ENCODE measurements at places on chromosomes 1 and 21. TPM values are rescaled to one million over a fixed set of nuclear protein-coding genes. Genes with fewer than 3 reads are reported as not detected.

DNA sequence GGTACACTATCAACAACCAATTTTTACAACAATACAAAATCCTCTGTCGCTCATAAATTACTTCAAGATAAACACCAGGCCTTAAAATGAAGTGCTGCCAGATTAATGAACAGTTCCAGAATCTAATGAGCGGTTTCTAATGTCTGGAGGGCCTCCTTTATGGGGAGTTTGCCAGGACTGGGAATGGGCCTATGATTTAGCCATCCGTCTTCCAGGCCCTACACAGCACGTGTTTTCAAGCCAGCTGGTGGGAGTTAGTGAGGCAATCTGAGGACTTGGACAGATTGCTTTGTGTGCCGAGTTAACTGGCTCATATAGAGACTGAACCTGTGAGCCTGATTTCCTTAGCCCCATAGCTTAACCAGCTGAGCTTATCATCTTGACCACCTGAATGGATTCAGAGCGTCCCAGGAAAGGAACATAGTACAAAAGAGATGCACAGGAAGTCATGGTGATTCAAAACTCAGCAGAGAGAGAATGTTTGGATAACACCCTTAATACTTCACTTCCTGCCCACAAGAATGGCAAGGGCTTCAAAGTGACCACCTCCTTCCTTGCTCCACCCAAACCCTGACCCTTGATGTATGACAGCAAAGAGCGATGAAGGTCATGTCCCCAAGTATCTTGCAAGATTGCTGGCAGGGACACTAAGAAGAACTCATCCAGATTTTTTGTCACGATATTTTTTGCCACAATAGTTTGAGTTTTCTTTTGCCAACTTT is 143.5 kb downstream of the SLC30A10 start:
- no peak for DNase-seq

DNA sequence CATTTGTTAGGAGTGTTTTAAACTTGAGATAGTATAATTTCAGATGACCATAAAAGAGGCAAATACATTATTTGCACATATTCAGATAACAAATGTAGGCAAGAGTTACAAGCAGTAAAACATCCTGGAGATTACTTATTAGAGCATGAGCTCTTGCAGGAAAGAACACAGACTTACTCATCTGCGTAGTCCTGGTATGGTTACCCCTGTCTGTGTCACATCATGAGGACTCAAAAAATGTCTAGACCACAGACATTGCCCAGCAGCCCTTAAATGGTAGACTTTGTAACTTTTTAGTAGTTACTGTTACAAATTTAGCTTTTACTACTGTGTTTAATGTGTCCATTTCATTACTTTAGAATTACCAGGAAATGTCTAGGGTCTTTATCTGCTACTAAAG is 12.8 kb downstream of the CACHD1 start:
- DNase-seq = no peak

- peak; percentile 35 for DNase-seq
Measured at GRCh38 chr21:31343680-31344480, at the start of gene TIAM1. Gene TIAM1 (minus strand): TSS chr21:31344261. CDS start chr21:31266972, 77,289 bp downstream.

DNA sequence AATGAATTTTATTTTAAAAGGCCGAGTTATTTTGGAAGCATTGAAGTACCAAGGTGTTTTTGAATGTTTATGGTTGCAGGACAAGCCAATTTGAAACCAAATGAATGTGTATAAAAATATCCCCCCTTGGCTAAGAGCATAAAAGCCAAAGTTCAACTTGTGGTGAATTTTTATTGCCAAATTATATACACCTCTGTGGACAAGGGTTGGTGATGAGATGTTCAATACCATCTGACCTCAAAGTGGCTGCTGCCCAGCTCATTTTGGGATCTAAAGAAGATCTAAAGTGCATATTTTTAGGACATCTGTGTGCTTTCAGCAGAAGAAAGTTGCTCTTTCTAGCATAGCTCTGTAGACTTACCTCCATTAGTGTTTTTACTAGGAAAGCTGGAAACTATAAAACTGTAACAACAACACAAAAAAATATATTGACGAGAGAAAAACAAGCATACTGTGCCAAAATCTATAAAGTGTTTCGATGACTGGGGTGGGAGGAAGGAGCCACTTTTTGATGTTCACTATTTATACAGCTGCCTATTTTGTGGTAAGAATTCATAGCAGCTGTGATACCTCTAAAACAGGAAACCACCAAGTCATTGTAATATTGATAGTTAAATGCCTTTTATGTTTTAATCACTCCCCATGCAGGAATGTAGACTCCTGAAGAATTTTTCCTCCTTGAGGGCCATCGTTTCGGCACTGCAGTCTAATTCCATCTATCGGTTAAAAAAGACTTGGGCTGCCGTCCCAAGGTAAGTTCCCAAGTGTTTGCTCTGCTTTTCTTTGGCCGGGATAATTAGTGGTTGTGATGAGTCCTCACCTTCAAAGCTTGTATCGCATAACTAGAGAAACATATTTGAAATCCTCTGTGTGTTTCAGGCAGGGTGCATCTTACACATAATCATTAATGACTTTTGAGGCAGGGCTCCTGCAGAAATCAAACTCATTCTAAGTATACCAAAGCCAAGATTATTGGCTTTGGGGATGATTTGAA is 83.2 kb downstream of the RGL1 start:
- peak; percentile 15 for DNase-seq

DNA sequence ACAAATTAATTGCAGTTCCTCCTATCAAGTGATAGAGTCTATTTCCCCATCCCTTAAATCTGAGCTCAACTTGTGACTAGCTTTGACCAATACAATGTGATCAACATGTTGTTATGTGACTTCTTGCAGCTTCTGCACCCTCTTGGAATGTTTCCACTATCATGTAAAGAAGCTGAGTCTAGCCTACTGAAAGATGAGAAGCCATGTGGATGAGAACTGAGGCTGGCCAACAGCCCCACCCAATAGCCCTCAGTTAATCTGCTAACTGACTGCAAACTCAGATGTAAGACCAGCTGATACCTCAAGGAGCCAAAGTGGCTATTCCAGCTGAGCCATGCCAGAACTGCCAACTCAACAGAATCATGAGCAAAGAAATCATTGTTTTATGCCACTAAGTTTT is 44.0 kb downstream of the LYST start:
- no peak for DNase-seq

GRCh38 chr1:234212764-234213657 is 160.2 kb upstream of the COA6 start:
- DNase-seq = peak; percentile 49

DNA sequence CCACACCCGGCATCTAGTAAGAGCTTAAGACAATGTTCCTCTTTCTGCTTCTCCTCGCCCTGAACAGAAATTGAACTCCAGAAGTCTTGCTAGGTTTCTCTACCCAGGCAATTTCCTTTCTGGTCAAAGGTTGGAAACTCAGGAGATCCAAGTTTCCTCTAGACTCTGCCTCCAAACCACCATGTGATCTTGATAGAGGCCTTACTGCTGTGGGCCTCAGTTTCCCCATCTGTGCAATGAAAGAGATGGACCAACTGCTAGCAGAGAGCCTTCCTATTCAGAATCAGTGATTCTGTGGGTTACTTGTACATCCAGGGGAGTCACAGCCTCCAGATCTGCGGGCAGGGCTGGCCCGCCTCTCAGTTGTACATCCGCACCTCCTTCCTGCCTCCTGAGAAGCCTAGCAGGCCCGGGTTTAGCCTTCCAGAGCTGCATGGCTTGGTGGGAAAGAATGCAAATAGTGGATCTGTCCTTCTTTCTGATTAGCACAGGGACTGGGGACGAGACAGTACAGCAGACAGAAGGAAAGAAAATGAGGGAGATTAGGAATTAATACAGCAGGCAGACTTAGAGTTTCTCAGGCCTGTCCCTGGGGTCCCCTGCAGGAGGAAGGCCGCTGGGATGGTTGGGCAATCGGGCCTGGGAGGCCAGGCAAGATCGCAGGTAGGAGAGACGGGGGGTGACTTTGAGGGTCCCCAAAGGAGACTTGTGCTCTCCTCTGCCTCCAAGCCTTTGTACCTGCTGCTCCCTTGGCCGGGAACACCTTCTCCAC is 83.9 kb downstream of the PAX7 start:
- no peak for DNase-seq

DNA sequence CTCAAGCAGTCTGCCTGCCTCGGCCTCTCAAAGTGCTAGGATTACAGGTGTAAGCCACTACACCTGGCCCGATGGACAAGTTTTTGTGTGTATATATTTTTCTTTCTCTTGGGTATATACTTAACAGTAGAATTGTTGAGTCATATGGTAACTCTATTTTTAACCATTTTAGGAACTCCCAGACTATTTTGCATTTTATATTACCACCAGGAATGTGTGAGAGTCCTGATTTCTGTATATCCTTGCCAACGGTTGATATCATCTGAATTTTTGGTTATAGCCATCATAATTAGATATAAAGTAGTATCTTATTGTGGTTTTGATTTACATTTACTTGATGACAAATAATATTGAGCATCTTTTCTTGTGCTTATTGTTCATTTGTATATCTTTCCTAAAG is 20.7 kb downstream of the FNBP1L start:
- DNase-seq = no peak

- DNase-seq = peak; percentile 55
Measured at GRCh38 chr1:89483010-89483756, 41.4 kb upstream of the LRRC8B start.

- peak; percentile 67 for DNase-seq
Measured at GRCh38 chr1:98053471-98054366, 132.9 kb upstream of the DPYD start.

DNA sequence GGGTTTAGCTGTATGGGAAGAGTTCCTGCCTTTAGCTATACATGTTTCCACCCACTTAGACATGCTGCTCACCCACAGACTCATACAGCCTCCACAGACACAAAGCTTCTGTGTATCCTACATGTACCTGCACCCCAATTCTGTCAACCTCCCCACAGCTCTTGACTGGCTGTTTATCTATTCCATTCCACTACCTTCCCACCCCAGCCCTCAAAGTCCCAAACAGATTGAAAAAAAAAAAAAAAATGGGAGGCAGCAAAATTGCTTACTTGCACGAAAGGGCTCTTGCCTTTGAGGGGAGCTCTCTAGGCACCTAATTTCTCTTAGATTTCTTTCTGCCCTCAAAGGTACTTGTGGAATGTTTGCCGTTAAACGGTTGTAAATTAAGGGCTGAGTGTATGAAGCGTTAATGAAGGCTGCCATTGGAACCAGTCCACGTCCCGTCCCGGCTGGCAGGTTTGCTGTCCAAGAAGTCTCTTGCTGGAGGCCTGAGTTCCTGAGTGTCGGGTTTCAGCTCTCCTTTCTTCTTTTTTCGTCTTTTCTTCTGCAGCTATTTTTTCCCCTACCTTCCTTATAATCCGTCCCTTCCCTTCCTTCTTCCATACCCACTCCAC is 43.6 kb downstream of the PBX1 start:
- peak; percentile 22 for DNase-seq

DNA sequence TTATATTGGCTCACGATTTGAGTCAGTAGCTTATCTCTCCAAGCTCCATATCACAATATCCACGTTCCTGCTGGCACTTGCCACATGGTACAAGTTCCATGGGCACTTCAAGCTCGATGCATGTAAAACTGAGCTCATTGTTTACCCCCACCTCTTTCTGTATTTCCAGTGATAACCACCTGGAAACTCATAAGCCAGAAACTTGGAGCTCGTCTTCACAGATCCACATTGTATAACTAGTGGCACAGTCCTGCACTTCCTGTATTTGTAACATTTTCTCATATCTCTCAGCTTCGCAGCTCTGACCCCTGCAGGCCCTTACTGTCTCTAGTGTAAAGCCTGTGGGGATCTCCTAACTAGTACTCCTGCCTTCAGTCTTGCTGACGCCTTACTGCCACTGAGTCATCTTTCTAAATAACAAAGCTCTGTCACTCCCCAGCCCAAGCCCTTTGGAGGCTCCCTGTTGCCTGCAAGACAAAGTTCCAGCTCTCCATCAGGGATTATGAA is 6.5 kb upstream of the C2CD4D start:
- peak; percentile 44 for DNase-seq

GRCh38 chr1:111729271-111729921 is 9.8 kb downstream of the INKA2 start:
- DNase-seq = no peak

- no peak for DNase-seq
Measured at GRCh38 chr1:93628681-93629080, 53.0 kb downstream of the BCAR3 start.

- no peak for DNase-seq
Measured at GRCh38 chr1:50438945-50439344, 15.7 kb upstream of the DMRTA2 start.

- no peak for DNase-seq
Measured at GRCh38 chr1:110056285-110056683, 14.2 kb downstream of the ALX3 start.

DNA sequence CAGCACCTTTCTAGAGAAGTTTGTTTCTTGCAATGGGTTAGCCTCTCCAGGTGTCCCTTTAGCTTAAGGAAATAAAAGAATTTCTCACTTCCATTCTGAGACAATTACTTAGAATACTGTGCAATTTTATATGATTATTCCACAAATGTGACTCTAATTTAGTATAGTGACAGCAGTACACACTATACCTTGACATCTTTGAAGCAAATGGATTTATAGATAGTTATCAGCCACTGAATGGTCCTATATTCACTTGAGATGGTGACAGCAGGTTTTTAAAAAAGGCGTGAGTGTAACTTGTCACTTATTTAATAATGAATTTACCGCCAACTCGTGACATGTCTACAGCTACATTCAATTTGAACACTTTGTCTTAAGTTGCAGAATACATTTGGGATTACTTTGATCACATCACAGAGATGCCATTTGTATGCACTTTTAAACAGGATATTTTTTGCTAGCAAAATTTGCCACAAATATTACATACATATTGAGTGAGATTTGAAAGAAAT is 71.6 kb downstream of the USP25 start:
- no peak for DNase-seq

DNA sequence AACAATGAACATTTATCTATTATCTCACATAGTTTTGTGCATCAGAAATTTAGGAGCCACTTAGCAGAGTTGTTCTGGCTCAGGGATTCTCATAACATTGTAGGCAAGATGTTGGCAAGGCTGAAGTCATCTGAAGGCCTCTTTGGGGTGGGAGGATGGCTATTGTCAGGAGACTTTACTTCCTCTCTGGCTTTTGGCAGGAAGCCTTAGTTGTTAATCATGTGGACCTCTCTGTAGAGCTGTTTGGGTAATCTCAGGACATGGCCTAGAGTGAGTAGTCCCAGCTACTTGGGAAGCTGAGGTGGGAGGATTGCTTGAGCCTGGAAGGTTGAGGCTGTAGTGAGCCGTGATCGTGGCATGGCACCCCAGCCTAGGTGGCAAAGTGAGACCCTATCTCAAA is 40.2 kb downstream of the RASAL2 start:
- no peak for DNase-seq

- DNase-seq = no peak
Measured at GRCh38 chr21:41379901-41380300, 18.1 kb downstream of the MX2 start.

- DNase-seq = no peak
Measured at GRCh38 chr1:51289676-51290488, 40.5 kb downstream of the TTC39A start.

GRCh38 chr1:11703357-11704193 is 12.1 kb downstream of the DRAXIN start:
- no peak for DNase-seq

- no peak for DNase-seq
Measured at GRCh38 chr1:186375929-186376319, 286 bp downstream of the ODR4 start.

Gene BEND5
- 9.2 TPM for total RNA-seq

Gene EXO1
- total RNA-seq = 3.5 TPM

Gene KRTAP19-4
- total RNA-seq = not detected

Gene RPE65
- not detected for total RNA-seq

Gene OR2L2
- 3.0 TPM for total RNA-seq

Gene HPCAL4
- total RNA-seq = 0.27 TPM

Gene ZNF648
- under 0.01 TPM for total RNA-seq

Gene RBM11
- 4.3 TPM for total RNA-seq

All from hematopoietic multipotent progenitor cell (in vitro differentiated cells).